ENCODE measurements at places on chromosomes 7 and 10.
A peak's percentile ranks its signal among the peaks of the same experiment; 100 is the strongest.

DNA sequence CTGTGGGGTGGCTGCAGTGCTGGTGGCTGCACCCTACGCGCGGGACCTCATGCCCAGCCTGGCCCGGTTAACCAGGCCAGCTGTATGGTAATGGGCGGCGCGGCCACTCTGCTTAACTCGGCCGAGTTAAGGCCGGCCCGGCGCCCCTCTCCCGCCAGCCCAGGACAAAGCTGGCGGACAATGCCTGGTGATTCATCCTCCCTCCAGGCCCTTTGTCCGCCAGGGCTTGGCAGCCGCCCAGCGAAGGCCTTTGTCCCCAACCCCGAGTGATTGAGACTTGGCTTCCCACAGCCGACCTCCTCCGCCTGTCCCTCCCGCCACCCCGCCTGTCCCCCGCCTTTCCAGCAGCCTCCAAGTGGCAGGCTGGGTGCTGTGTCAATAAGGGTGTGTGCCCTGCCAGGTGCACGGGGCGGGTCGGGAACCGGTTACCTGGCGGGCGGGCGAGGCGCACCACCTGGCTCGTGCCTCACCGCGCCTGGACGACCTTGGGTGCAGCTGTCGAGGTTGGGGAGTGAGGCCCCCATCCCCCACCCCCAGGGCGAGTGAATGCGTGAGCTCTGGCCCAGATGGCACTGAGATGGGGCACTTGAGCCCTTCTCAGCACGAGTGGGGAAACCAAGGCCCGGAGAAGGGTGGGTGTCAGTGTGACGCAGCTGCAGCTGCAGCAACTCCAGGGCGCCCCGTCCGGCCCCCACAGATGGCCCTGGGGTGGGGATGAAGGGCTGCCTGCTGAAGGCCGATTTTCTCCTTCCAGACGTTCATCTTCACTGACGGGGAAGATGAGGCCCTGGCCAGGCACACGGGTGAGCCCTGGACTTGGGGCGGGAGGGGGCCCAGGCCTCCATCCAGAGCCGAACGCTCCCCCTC lies 4.6 kb downstream of the LFNG start:
- DNase-seq: no peak

- no peak for DNase-seq
Observed at GRCh38 chr10:36341471-36341870, 699.4 kb upstream of the FZD8 start.

DNA sequence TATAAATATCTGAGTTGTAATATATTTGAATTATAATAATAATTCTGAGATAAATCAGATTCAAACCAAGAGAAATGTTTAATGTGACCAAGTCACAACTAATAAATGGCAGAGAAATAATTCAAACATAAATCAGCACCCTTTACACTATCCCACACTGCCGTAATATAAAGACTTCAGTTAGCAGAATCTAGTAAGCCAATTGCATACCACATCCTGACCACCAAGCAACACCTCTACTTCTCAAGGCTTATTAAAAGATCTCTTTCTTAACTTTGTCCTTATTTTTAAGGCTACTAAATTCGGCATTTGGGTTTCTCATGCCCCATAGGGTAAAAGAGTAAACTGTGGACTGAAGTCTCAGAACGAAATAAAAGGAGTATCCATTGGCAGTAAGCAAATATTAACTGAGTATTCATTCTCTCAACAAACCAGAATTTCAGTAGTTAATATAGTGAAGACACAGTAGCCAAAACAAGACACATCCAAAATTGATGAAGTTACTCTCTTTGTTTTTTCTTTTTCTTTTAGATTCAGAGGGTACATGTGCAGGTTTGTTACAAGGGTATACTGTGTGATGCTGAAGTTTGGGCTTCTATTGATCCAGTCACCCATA lies 14.8 kb downstream of the ACBD5 start:
- no peak for DNase-seq

DNA sequence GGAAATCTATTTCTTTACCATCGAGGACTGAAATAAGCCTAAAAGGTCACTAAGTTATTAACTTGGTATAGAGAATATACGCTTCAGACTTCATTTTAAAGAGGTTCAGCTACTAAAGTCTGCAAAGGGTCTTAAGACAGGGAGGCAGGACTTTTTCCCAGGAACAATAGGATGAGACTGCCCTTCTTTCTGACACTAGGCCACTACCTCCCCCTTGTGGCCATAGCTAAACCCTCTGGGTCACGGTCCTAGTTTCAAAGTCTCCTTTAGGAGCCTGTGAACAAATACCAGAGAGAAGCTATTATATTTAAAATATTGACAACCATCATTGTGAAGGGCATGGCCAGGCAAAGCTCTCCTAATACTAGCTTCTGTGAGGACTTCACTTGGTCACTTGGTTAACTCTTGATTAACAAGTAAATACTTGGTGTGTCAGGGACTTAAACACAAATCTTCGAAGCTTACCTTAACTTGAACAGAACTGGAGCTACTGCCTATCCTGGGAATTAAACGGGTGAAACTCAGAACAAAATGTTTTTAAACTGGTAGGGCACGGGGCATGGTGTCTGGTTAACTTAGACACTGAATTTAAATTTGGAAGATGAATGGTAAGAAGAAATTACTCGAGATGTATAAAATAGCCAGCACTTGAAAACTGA lies 75.6 kb downstream of the CCDC6 start:
- DNase-seq: no peak

DNA sequence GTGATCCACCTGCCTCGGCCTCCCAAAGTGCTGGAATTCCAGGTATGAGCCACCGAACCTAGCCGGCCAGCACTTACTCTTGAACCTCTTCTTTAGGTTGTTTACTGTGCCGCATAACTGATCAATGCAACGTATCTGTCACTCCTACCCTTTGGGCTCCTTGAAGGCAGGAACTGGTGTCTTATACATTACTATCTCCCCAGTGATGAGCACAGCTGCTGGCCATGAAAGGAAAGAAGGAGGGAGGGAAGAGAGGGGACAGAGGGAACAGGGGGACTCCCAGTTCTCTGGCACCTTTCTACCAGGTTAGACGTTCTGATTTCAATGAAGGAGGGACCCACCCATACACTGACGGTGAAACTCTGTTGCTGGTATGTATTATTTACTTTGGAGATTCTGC lies 111.8 kb upstream of the NANOS1 start:
- no peak for DNase-seq

- no peak for DNase-seq
Observed at GRCh38 chr10:86716466-86716865, 40.0 kb upstream of the BMPR1A start.

- DNase-seq: no peak
Observed at GRCh38 chr10:124498056-124498455, 36.4 kb downstream of the LHPP start.

DNA sequence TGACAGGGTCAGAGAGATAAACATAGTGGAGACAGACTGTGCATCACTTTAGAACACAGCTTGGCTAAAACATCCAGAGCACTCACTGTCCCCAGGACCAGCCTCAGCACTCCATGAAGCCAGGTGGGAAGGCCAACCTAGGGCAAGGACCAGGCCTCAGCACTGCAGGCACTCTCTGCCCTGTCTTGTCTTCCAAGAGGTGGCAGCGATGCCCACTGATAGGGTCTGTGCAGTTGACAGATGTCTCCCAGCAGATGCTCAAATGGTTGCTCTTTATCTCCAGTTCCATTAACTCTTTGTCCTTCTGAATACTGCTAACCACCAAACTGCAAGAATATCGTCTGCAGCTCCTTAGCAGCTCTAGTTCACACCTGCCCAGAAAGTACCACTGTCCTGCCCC lies 9.1 kb downstream of the DDX56 start:
- no peak for DNase-seq

DNA sequence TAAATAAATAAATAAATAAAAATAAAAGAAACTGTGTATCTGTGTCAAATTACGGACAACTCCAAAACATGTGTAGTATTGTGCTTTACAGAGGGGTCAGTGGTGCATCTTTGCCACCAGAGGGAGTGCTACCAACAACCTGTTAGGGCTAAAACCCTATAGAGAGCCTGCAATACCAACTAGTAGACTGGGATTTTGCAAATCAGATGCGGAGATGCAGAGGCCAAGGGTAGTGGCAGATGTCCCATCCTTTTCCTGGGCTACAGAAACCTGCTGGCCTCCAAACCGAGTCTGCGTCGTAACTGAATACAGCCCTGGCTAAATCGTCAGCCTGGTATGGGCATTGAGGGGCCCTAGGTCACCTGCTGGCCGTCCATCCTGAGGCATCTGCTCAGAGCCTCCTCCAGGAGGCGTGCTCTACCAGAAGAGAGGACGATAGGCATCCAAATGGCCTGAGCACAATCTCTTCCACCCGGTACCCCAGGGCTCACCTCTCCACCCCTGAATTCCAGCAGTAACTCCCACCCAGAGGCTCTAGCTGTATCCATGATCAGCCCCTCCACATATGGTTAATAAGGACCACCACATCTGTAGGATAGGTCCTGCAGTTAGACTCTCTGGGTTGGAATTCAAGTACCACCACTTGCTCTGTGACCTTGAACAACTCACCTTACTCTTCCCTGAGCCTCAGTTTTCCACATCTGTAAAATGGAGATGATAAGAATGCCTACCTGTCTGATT lies 6.2 kb upstream of the RRP12 start:
- DNase-seq: peak; percentile 43

DNA sequence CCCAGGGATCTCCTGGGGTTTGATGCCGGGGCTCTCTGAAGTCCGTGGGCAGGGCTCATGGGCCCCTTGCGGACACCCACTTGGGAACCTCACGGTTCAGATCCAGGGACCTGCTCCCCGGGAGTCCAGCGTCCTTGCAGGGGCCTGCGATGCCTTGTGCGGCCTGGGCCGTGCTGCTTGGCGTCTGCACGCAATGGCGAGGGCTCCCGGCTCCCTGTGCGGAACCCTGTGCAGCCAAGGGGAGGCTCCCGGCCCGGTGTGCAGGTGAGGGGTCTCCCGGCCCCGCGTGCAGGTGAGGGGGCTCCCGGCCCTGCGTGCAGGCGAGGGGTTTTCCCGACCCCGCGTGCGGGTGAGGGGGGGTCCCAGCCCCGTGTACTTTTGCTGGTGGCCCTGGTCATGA lies 146.7 kb downstream of the DNAJB6 start:
- DNase-seq: no peak

- no peak for DNase-seq
Observed at GRCh38 chr10:44650691-44651661, 260.2 kb upstream of the TMEM72 start.

DNA sequence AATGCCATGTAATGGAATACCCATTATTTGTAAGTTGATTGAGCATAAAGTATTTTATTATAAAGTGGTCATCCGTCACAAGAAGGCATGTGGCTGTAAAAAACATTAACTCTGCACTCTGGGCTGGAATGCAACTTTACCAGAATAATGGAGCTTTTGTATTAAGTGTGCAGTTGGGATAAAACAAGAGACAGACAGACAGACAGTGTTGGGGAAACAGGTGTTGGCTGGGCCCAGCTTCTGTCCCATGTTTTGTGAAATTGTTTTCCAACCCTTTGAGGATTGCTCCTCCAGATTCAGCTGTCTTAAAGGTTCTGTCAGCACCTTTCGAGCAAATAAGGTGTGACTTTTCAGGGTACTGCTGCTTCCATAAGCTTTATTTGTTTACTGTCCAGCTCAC lies 67.9 kb upstream of the NFKB2 start:
- DNase-seq: no peak

- no peak for DNase-seq
Observed at GRCh38 chr10:6283655-6284054, 80.9 kb downstream of the PFKFB3 start.

GRCh38 chr10:132648072-132648850 lies 110.7 kb downstream of the INPP5A start:
- DNase-seq: no peak

GRCh38 chr7:97307521-97308108 lies 190.1 kb downstream of the SDHAF3 start:
- no peak for DNase-seq

DNA sequence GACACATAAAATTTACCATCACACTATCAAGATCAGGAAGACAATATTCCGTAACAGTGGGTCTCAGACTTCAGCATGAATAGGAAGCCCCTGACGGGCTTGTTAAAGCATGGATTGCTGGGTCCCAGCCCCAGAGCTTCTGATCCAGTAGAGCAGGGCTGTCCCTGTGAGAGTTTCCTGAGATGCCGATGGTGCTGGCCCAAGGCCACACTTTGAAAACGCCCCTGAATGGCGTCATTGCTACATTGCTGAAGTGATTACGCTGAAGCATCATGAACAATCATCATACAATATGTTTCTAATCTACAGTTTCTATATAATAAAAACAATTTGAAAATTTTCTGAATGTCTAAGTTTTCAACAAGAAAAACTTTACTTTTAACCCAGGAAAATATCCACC lies 38.0 kb upstream of the TMEM72 start:
- DNase-seq: no peak

- peak; percentile 34 for DNase-seq
Observed at GRCh38 chr7:155665957-155666287, 21.5 kb downstream of the RBM33 start.

GRCh38 chr10:29709484-29710002 lies 74.8 kb upstream of the SVIL start:
- no peak for DNase-seq

DNA sequence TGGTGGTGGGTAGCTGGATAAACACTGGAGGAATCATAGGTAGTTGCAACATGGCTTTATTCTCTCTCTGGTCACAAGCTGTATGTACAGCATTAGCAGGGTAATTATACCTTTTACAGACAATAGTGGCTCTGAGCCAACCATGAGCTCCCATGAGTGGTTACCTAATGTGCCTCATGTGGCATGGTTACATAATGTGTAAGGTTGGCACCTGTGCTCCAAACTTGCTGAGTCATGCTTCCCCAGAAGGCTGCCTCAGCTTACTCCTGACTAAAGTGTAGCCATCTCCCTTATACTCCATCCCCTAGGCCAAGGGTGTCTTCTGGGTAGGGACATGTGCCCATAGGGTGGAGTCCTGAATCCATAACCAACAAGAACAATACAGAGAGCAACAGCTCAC lies 345.3 kb upstream of the SEMA3C start:
- no peak for DNase-seq

DNA sequence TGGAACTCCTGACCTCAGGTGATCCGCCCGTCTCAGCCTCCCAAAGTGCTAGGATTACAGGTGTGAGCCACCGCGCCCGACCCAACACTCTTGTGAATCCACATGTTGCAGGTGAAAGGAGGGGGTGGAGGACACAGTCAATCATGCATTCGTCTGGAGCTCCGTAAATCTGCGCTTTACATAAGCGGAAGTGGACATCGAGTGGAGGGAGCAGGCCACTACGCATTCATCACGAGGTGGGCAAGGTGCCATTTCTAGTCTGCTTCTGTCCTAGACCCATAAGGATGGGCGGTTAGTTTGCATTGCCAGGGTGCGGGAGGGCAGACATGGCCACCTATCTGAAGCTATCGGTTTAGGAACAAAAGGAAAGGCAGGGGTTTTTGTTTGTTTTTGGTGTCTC lies 225.2 kb upstream of the TCERG1L start:
- DNase-seq: no peak

DNA sequence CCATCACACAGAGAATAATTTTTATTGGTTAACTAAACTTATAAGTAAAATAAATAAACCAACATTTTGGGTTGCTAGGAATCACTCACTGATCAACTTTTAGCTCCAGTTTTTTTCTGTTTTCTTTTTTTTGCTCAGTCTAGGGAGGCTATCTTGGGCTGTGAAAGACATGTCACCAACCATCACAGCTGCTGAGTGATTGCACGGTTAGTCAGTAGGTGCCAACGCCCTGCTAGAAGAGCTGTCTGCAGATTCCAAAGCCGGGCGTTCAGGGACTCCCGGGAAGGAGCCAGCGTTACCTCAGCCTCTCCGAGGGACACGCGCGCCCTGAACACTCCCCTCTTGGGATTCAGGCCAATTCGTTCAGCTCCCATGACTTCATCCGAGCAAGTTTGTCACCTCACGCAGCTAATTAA lies 604 bp upstream of the STAM start:
- no peak for DNase-seq

Data from brain pericyte (primary cell).